ENCODE measurements at places on chromosomes 4 and X.
A peak's percentile ranks its signal among the peaks of the same experiment; 100 is the strongest.

GRCh38 chr4:74042681-74043080 lies 4.2 kb upstream of the CXCL3 start:
- DNase-seq = no peak

GRCh38 chr4:76388160-76388908 lies 32.6 kb downstream of the CCDC158 start:
- DNase-seq = no peak

DNA sequence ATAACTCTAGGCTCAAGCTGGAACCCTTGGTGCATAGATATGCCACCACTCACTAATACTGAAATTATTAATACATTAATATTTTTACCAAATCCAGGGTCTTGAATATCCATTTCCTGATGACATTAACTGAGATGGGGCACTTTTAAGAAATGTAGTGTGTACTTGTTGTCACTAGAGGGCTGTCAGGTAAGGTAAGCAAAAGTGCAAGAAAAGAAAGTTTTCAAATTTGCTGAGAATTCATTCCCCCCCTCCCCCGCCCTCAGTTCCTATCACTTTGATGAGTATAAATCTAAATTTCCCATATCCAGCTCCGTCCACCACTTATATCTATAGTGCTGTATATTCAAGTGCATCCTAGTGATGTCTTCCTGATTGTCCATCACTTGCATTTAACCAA lies 20.5 kb upstream of the WDR44 start:
- DNase-seq = no peak

DNA sequence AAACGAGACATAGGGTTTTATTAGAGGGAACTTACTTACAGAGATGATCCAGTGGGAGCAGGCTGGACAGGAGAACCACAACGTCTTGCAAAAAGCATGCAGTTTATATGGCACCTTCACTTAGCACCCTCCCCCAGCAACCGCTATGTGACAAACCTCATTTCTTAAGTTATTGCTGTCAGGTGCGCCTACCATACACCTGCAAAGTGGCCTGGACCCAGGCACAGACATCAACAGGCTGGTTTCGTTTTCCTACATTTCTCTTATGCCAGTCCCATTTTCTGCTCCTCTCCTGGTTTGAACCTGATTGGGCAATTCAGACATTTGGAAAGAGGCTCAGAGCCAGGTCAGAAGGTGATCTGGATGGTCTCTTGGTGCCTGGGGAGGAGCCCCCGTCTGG lies 18.3 kb downstream of the RTL5 start:
- DNase-seq = no peak

DNA sequence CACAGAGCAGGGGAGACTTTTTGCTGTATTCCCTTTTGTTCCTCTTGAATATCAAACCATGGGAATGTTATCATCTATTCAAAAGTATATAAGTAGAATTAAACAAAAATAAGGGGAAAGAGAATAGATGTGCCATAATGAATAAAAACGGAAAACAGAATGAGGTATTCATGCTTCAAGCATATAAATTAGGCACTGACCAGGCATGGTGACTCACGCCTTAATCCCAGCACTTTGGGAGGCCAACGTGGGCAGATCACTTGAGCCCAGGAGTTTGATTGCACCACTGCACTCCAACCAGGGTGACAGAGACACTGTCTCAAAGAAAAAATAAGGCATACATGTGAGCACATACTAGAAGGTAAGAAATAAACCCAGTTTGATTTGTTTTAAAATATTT lies 16.3 kb upstream of the NEUROG2 start:
- no peak for DNase-seq

DNA sequence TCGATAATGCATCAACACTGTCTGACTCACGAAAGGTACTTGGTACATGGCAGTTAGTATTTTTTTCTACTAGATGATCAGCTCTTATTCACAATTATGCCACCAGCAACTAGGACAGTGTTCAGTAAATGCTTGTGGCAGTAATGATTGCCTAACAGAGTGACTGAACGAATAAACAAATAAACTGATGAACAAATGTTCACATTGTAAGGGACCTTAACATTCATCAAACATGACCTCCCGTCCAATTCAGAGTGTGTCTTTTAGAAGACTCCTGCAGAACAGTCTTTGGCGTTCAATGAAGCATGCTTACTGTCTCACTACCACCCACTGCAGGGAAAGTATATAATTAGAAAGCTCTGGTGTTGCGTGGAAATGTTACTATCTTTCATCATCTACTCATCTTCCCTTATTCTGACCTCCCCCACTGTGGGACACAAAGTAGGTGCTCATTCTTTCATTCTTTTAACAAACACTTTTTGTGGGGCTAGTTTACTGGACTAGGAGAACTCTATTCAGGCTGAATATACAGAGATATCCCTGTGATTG lies 319.3 kb downstream of the RAB28 start:
- DNase-seq = no peak

- no peak for DNase-seq
Measured at GRCh38 chr4:125316791-125317524, 2.2 kb downstream of the FAT4 start.

- DNase-seq = no peak
Measured at GRCh38 chr4:113564493-113564892, 197.0 kb downstream of the CAMK2D start.

GRCh38 chr4:90445380-90445779 lies 318.2 kb downstream of the CCSER1 start:
- DNase-seq = no peak

DNA sequence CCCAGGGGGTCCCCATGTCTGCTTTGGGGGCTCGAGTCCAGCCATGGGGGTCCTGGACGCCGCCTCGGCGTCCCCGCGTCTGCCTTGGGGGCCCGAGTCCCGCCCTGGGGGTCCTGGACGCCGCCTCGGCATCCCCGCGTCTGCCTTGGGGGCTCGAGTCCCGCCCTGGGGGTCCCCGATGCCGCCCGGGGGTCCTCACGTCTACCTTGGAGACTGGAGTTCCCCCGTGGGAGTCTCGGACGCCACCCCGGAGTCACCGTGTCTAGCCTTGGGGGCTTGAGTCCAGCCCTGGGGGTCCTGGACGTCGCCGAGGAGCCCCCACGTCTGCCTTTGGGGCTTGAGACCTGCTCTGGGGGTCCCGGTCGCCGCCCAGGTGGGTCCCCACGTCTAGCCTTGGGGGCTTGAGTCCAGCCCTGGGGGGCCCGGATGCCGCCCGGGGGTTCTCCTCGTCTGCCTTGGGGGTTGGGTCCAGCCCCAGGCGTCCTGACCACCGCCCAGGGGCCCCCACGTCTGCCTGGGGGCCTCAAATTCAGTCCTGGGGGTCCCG lies 1.1 kb upstream of the GTPBP6 start:
- DNase-seq = no peak

DNA sequence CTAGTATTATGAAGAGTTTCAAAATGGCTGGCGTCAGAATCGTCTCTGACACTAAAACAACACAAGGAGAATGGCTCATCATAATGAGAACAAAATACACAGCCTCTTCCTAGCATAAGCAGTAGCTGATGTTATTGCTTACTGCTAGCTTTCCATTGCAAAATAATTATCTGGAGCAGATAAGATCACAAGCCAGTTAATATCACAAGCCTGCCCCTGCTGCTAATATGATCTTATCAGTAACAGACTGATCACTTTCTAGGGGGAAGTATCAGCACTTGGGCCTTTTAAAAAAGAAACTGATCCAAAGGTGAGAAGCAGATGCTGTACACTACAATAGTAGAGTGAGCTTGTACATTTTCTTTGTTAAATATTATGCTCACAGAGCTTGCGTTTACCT lies 554.8 kb upstream of the PABPC4L start:
- no peak for DNase-seq

DNA sequence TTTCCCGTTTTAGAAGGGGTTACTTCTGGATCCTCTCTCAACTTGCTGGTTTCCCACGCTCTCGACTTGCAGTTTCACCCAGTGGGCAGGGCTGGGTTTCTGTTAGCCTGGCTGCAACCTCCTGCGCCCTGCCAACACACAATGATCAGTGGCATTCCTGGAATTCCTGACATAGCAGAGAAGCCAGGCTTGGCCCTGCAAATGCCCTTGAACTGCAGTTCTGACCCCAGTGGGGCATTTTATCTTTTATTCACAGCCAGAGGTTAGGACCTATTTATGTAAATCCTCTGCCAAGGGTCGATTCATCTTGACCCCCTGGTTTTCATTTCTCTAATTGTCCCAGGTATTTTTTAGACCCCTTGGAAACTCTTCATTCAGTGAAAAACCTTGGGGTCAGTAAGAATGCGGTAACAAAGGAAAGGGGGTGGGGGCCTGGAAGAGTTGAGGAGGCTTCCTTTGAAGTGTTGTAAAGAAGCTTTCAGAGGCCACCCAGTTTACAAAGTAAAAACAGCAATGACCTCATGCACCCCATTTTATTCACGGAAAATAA lies 217.6 kb downstream of the ZNF674 start:
- no peak for DNase-seq

DNA sequence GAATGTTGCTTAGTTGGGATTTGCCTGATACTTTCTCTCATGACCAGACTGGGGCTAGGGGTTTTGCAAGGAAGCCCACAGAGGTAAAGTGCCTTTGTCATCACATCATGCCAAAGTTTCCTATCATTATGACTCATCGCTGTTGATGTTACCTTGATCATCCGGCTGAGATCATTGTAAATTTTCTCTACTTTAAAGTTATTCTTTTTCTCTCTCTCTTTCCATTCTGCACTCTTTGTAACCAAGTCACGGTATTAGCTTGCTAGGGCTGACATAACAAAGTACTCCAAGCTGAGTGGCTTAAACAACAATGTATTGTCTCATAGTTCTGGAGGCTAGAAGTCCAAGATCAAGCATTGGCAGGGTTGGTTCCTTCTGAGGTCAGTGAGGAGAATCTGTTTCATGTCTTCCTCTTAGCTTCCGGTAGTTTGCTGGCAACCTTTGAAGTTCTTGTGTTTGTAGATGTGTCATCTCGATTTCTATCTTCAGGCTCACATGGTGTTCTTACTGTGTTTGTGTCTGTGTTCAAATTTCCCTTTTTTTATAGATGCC lies 113.0 kb downstream of the DTHD1 start:
- DNase-seq = no peak

DNA sequence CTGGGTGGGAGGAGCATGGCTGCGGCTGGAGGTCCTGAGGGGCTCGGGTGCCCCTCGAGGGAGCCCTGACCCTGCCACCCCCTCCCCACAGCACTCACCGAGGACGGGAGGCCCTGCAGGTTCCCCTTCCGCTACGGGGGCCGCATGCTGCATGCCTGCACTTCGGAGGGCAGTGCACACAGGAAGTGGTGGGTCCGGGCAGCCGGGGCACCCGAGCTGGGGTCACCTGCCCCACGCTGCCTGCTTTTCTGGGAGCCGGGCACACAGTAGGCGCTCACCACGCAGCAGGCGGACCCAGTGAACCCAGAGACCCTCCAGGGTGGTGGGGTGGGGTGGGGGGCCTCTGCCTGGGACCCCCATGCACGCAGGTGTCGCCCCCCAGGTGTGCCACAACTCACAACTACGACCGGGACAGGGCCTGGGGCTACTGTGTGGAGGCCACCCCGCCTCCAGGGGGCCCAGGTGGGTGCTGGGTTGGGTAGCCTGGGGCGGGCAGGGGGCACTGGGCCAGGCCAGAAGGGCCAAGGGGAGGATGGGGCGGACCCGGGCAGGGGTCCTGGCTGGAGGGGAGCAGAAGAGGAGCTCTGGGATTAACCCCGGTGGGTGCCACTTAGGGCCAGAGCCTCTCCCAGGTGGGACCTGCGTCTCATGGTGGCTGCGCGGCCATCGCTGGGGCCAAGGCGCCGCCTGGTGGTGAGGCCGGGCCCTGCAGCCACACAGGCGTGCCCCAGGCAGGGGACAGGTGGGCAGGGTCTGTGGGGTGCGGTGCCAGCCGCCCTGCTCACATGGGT lies 1.4 kb downstream of the HGFAC start:
- DNase-seq = peak; percentile 15

DNA sequence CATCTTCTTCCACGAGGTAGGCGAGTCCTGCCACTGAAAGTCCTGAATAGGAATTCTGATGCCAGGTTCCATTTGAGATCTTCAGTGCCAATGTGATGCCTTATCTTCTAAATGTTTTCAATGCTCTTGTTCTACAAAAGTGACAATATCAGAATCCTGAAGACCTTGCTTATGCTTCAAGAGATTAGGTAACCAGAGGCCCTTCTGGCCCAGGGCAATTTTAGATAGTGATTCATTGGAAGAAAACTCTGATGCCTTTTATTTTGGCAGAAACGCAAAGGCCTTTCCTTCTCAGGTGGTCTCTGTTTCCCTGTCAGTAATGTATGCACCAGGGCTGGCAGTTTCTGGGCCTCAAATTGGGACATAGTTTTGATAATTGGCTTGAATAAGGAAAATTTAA lies 144.8 kb downstream of the CEP135 start:
- no peak for DNase-seq

- DNase-seq = no peak
Measured at GRCh38 chr4:1241936-1242505, 6.9 kb downstream of the CTBP1 start.

- no peak for DNase-seq
Measured at GRCh38 chr4:124337874-124338273, 374.7 kb downstream of the ANKRD50 start.

- no peak for DNase-seq
Measured at GRCh38 chr4:174674305-174674840, 152.1 kb upstream of the HPGD start.

DNA sequence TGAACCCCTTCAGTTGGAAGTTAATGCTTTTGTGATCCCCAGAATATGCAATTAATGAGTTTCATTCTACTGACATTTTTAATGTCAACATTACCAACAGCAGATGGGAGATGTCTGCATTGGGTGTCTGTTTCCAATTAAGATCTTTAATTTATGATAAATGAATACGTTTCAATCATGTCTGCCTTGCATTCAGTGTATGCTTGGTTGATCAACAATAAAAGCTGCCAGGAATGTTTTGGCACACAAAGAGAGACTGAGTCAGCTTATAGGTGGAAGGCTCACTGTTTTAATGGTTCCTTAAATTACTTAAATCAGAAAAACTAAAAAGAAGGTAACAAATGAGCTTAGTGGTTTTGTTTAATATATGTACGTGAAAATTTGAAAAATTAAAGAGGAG lies 359.9 kb upstream of the CNKSR2 start:
- DNase-seq = no peak

- DNase-seq = no peak
Measured at GRCh38 chr4:31349907-31350306, 629.7 kb downstream of the PCDH7 start.

- DNase-seq = no peak
Measured at GRCh38 chrX:136325377-136325776, 24.6 kb downstream of the ADGRG4 start.

DNA sequence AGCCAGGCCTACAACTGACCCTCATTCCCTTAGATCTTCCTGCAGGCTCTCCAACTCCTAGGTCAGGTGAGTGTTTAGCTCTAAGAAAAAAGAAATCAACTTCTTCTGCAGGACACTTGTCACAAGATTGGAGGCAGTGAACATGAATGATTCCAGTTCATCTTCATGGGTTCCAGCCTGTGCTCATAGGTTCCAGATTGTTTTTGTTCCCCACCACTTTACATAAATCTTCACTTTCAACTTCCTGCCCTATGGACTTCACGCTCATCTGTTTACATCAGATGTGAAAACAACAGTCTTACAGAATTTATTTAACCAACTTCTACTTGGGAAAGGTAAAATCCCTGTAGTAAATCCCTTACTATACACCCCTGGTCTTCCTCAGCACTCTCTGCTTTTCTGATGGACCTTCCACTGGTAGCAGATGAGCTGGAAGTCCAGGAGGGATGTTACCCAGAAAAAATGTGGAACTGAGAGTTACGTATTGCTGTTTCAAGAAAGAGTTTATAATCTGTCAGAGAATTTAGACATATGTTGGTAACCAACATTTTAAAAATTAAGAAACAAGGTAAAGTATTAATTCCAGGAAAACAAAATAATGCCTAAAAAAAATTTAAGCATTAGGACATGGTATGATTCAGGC lies 62.4 kb downstream of the ANAPC10 start:
- DNase-seq = no peak

GRCh38 chrX:104469771-104470170 lies 96.2 kb upstream of the IL1RAPL2 start:
- no peak for DNase-seq

All from midbrain (tissue), 1 donor.